NCI-H1930 (cell line): ENCODE measurements at places on chromosomes 5 and 9.

DNA sequence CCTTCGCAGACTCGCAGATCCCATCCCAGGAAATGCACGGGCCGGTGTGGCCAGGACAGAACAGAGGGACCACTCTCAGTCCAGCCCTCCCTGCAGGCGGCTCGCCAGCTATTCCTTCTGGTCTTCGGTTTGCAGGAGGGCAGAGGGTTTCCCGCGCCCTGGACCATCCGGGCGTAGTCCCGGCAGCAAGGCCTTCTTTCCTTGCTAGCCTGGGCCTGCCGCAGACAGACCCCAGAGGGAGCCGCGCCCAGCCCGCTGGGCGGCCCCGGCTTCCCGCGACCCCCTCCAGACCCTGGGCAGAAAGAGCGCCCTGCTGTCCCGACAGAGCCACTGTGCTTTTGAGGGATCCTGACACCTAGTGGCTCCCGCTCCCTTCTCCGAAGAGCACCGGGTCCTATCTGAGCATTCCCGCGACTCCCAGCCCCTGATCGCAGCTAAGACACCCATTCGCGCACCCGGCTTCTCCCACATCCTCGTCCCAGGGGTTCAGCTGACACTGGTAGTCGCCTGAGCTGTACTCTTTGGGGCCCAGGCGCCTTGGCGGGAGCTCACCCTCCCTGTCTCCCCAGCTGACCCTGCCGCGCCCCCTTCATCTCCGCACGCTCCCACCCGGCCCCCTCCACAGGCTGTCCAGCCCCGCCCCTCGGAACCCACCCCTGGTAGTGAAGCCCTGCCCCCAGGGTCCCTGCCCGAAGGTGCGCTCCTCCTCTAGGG is 1.1 kb downstream of the CFAP90 start:
- DNase-seq = peak; percentile 81

GRCh38 chr9:124191691-124192395 is 65.9 kb upstream of the NEK6 start:
- no peak for DNase-seq

DNA sequence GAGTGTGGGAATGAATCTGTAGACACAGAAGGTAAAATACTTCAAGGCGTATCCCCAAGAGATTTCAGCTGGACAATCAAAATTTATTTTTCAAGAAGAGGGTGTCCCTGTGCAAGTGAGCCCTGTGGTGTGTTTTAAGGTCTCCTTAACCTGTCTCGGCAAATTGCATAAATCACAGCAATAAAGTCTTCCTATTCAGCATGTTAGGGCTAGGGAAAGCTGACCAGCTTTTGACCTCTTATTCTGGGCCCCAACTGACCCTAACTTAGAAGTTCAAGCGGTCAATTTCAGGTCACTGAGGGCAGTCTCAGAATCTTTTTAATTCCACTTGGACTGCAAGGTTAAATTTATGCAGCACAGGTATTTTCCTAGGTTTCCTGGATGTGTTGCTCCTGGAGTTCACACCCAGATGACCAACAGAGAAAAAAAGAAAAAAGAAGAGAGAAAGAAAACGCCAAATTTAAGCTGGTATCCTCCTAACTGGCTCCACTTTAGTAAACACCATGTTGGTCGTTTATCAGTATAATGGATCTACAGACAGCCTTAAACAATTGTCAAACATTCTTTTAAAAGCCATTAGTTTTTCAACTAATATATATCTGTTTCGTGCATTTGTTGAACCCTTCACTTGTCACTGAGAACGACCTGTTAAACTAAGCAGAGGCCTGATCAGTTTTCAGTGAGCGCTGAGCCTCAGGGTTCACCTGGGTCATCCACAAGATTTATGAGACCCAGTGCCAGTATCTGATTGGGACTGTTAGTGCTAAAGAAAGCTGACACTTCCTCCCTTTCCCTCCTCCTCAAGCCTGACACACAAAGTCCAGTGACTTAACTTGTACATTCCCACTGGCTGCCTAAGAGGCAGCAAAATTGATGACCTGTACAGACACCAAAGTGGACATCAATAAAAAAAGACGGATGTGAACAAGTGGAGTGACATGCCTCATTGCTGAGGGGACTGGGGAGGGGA is 546.1 kb downstream of the NR2F1-AS1 start:
- DNase-seq = no peak

- DNase-seq = no peak
These were observed 3.1 kb upstream of the CREBRF start for GRCh38 chr5:173053041-173053440.

- DNase-seq = no peak
These were observed 167.5 kb upstream of the CLINT1 start for GRCh38 chr5:158026304-158027031.

DNA sequence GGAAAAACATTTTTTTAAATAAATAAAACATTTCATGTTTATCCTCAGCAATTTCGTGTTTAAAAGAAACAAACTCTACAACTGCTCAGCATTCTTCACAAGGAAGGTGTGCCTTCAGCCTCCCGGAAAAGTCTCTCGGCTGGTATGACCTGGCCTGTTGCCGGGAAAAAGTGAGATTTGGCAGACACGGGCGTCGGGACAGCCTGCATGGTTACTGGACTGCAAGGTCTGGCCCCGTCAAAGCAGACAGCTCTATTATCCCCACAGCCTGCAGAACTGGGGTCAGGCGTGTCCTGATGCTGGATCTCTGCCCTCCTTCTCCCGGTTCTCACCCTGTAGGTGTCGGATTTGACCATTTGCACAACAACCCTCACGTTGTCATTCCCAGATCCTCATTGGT is 120.3 kb upstream of the SPATA31C2 start:
- no peak for DNase-seq

- DNase-seq = no peak
These were observed 161.8 kb downstream of the PALM2AKAP2 start for GRCh38 chr9:109941771-109942170.
